ENCODE measurements at places on chromosomes 13 and 19.

DNA sequence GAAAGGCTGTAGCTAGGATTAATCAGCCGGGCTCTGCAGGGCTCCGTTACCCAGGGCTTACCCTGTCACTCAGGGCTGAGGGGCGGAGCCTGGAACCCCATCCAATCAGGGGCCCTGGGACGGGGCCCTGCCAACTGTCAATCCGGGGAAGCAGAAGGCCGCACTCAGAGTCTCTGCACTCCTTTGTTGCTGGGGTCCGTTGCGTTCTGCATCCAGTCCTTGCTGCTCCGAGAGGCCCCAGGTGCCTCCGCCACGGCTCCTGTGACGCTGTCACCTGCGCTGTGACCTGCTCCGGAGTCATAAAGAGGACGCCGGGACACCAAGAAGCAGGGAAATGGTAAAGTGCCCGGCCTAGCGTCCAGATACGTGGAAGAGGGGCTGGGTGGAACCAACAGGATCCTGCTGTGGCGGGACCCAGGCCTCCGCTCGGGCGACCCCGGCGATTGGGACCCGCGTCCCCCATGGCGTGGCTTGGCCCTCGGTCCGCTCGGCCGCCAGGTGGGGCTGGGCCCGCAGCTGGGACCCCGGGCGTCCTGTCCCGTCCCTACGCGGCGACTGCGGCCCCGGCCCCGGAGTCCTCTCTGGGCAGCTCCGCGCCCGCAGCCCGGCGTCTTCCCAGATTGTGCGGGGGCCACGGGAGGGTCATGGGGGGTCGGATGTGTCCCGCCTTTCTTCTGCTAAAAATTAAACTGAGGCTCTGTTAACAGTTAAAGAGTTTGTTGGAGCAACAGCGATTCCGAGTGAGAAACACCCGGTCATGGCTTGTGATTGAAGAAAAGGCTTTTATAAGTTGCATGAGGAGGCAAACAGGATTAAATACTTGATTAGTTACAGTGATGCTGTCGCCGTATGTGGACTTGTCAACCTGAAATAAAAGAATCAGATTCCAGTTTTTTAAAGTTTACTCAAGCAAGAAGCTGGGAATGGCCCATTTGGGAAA lies at the start of gene ZNF491:
ZNF491 (plus strand) TSS at position 133 of the 940 bp plus-strand sequence. CDS start 7,431 bp downstream, outside the sequence.
- peak; percentile 82 for DNase-seq

GRCh38 chr13:77492982-77493381 lies 42.5 kb upstream of the SCEL start:
- DNase-seq, result no peak

- DNase-seq, result no peak
These were observed 2.1 kb downstream of the ZNF574 start for GRCh38 chr19:42078058-42078457.

DNA sequence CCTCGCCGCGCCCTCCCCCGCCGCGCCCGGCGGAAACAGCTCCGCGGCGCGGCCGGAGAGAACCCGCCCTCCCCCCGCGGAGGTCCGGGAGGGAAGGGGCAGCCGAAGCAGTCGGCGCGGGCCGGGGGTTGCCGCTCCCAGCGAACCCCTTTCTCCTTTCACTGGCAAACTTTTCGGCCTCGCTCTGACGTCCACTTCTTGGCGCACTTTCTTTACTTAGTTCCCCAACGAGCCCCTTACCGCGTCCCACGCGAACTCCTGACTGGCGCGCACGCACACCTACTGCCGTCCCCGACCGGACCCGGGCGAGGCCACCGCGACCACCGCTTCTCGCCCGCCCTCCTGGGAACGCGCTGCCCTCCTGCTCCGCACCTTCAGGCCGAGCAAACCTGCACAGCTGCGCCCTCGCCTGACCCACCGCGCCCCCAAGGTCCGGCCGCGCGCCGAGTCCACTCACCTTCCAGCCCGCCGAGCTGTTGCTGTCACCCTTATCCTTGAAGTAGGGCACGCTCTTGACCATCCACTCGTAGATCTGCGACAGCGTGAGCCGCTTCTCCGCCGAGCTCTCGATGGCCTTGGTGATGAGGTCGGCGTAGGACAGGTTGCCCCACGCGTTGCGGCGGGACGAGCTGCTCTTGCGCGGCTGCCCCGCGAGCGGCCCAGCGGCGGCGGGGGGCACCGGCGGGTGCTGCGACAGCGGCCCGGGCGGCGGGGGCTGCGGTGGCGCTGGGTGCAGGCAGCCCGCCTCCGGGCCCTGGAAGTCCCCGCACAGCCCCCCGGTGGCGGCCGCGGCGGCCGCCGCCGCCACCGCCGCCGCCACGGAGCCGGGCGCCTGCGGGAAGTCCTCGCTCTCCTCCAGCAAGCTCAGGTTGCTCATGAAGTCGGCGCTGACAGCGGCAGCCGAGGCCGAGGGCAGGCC lies 1.1 kb downstream of the FOXO1 start:
- DNase-seq, result peak; percentile 20

- peak; percentile 78 for DNase-seq
These were observed 20.5 kb downstream of the CYTH2 start for GRCh38 chr19:48489608-48490216.

DNA sequence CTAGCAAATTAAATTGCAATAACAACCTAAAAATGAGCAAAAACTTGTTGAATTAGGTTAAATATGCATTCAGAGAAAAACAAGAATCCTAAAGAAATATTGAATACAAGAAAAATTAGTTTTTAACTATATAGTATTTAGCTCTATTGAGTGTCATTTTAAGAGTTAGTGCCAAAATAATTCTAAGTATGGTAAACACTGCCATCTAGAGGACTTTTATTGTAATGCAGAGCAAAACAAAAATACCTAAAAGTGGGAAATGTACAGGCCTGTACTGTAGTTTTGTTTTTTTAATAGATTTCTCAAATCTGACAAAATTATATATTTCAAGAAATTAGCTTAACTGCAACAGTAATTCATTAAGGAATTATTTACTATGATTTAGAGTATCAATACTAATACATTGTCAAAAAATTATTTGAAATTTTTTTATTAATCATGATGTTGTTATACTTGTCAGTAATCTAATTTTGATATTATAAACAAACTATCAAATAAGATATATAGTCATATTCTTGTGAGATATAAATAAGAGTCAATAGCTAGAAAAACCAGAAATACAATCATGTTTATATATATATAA lies 8.2 kb upstream of the PCDH9 start:
- DNase-seq, result peak; percentile 9

DNA sequence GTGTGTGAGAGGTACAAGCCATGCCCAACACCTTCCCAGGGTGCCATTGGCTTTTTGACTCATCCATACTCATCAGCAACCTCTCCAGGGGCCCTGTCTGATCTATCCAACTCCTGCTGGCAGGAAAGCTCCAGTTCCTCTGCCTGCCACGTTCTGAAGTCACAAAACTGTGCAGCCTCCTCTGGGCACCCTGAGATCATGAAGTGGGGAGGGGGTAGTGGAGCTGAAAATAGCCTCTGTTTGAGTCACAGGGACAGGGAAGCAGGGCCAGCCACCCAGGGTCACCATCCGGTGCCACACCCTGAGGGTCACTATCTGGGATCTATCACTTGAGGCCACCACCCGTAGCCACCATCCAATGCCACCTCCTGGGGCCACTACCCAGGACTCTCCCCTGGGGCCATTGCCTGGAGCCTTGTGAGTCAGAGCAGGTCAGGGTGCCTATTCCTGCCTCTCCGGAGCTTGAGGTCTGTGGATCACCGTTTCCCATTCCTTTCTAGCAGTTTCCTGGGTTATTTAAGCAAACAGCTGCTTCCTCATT lies 172.1 kb downstream of the NUFIP1 start:
- no peak for DNase-seq

- DNase-seq, result peak; percentile 56
These were observed 755 bp downstream of the UPF3A start for GRCh38 chr13:114282041-114282670.

DNA sequence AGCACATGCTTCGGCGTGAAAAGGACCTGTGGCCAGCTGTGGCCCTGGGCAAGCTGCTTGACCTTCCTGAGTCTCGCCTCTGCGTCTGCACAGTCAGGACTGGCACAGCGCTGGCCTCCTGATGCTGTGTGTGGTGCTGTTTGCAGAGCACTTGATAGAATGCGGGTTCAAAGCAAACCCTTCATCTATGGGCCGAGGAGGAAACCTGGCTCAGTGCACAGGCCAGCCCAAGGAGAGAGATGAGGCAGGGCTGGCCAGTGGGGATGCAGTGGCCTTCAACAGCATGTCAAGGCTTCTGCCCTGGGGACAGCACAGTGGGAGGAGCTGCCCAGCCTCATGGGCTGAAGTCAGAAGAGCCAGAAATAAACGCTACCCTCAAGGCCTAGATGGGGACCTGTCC lies 21.3 kb upstream of the VSTM2B start:
- no peak for DNase-seq

DNA sequence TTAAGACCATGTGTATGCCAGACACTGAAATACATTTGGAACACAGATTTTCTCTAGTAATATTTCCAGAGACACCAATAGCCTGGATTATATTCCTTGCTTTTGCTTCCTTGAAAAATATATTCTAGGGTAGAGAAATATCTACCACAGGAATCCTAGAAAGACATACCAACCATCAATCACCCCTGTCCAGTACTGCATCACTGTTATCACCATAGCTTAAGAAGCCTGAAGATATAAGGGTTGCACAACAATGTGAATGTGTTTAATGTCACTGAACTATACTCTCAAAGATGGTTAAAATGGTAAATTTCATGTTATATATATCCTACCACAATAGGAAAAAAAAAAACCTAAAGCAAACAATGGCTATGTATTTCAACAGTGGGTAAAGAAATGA lies 163.6 kb downstream of the DIAPH3 start:
- DNase-seq, result no peak

GRCh38 chr19:55579766-55580621 lies 654 bp downstream of the ZNF579 start:
- DNase-seq, result peak; percentile 43

DNA sequence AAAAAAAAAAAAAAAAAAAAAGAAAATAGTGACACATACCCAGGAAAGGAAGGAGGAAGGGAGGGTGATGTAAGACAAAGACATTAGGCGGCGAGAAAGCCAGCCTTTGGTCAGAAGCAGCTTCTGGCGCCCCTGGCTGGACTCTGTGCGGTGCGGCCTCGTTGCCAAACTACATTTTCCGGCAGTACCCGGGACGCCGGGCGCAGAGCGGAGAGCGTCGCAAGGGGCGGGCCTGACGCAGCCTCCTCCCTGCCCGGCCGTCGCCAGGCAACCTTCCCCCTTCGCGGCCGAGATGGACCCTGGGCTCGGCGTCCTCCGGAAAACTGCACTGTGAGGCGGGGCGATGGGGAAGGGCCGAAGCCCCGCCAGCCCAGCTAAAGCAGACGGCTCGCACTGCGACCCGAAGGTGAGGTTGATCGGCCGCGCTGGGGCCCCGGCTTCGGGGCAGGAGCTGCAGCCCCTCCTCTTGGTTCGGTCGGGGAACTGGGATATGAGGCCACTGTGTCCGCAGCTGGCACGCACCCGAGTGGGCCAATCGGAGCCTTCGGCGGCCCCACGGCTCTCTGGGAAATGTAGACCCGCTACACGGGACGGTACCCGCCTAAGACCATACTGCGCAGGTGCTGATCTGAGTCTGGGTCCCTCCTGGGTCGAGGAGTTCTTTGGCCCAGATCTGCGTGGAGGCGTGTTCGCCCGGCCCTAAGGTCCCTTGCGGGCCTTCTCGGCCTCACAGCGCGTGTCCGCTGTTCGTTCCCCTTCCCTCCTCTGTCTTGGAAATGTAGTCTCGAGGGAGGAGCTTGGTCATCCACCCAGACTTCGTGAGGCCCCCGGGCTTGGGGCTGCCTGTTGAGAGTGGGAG lies 2.3 kb upstream of the MZF1 start:
- peak; percentile 95 for DNase-seq

GRCh38 chr13:73731564-73731963 lies 402.6 kb downstream of the KLF12 start:
- DNase-seq, result no peak

DNA sequence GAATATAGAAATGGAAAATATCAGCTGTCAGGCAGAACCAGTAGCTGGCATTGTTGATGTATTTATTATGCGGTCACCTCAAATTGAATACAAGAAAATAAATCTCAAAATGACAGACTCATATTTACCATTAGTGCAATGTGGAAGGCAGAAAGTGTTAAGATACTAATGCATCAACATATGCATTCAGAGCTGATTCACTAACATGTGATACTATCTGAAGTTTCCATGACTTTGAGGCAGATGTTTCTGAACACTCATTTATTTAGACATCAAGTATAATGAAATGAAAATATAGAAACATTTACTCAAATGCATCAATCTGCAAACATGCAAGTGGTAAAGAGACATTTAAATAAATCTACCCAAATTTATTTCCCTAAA lies 474.2 kb upstream of the SLC10A2 start:
- DNase-seq, result no peak

GRCh38 chr13:112700291-112701060 lies 10.6 kb downstream of the ATP11A start:
- no peak for DNase-seq

- peak; percentile 40 for DNase-seq
These were observed 697 bp downstream of the HSPH1 start for GRCh38 chr13:31160857-31161556.

DNA sequence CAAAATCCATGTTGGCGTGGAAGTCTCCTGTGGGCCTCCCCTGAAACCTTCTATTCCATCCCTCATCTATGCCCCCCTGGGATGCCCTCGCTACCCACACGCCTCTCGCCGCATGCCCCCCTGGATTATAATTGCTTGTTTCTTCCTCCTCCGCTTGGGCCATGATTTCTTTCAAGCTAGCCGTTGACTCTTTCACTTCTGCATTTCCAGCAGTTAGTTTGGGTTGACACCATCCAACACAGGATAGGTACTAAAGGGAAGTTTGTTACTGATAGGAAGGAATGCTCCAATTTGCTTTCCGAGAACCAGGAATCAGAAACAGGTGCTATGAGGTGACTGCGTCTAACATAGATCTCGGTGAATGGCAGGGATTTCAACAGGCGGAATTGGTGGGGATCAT lies 7.7 kb upstream of the SLC25A15 start:
- DNase-seq, result no peak

DNA sequence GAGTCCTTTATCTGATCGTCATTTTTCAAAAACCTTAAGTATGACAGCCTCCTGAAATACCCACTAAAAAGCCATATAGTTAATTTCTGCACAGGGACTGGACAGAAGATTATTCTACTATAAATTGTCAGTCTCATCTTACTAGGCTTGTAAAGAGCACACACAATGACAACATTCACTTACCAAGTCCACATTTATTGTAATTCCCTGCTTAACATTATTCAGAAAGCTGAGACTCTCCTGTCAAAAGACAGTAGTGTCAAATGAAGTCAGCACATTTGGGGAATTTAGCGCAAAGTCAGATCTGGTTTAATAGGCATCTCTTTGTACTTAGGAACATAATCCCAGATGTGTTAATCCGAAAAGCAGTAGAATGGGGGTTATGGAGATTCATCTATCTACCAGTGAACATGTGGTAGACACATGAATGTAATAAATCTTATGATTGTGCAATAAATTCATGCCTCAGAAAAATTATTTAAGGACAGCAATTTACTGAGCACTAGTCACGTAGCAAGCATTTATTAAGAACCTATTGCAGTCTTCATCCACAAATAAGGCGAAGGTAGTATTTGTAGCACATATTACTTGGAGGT lies 224.6 kb upstream of the GPC6 start:
- no peak for DNase-seq

DNA sequence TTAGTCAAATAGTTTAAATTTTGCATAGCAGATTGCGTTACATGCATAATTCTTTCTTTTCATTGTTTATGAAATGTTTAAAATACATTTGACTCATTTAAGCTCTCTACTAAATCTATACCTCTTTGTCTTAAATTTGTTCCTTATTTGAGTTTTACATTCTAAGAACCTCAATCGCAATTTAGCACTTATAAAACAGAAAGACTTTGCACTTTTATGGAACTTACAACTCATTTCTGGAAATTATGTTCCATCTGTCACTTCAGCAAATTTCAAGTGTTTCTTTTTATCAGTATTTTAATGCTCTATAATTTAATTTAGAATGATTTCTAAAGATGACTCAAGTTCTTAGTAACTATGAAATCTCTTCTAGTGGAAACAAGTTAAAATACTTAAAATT lies 1505.8 kb upstream of the SPRY2 start:
- DNase-seq, result no peak

Data from K562 (cell line).